NB4 (cell line): ENCODE measurements at places on chromosomes 12 and 14.

- DNase-seq: no peak
Observed at GRCh38 chr12:78121969-78122610, 291.4 kb downstream of the NAV3 start.

DNA sequence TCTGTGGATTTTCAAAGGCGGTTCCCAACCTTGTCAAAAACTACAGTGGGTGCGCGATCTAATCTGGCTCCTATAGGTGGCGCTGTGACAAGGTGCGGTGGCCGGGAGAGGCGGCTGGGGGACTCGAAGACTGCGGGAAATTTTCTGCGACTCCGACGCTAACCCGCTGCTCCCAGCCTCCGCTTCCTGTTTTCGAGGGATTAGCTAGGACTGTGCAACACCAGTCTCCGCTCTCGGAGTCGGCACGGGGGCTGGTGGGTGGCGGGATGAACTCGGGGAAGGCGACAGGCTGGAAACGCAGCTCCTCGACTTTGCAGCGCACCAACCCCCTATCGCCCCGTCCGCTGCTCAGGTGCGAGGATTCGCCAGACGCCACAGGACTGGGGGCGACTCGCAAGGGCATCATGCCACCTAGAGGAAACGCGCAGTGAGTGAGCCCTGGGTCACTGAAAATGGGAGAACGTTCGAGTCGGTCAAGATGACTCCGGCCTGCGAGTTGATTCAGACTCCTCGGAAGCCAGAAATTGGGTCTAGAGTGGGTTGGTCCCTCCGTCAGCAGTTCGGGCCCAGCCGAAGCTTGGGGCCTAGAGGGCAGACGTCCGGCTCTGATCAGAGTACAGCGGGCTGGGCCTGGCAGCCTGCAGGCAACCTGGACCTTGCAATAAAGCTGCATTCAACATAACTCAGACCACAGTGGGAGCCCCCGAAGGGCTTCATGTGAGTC, 5.5 kb upstream of the PAX9 start:
- DNase-seq: peak; percentile 44

DNA sequence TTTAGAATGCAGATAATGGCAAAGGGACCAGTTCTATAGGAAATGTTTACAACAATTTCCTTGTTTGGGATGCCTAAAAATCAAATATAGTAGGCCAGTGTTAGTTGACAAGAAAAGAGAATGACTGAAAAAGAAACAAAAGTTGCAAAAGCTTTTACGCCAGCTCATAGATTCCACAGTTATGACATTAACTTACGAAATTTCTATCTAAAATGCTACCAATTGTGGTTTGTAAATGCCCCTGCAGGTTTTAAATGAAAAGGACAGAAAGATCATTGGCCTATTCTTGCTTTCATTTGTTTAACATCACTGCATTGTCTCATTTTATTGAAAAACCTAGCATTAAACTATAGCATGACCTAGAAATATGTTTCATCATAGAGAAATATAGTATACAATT, 345.8 kb downstream of the CCDC91 start:
- peak; percentile 74 for DNase-seq

DNA sequence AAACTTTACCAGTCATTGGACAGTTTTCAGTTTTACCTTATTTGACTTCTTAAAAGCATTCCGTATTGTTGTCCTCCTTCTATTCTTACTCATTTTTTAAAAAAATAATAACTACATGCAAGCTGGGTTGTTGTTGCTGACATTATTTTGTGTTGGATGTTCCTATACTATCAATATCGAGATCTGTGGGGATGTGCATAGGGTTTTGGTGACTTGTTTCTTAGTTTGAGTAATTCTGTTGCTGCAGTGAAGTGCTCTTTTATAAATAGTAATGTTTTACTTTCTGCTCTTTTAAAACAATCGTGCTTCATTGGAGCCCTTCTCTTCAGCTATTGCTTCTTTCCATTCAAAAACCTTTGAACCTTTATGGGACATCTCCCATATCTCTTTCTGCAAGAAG, 79.4 kb downstream of the METTL25 start:
- DNase-seq: no peak

- peak; percentile 41 for DNase-seq
Observed at GRCh38 chr12:117875744-117876435, 92.9 kb downstream of the KSR2 start.

GRCh38 chr14:56159066-56159465, 40.9 kb downstream of the PELI2 start:
- DNase-seq: no peak

- DNase-seq: no peak
Observed at GRCh38 chr12:2003676-2004112, 563 bp downstream of the DCP1B start.

GRCh38 chr12:6768990-6769389, 2.8 kb downstream of the PTMS start:
- no peak for DNase-seq

GRCh38 chr12:20097626-20098025, 270.7 kb upstream of the PDE3A start:
- no peak for DNase-seq

DNA sequence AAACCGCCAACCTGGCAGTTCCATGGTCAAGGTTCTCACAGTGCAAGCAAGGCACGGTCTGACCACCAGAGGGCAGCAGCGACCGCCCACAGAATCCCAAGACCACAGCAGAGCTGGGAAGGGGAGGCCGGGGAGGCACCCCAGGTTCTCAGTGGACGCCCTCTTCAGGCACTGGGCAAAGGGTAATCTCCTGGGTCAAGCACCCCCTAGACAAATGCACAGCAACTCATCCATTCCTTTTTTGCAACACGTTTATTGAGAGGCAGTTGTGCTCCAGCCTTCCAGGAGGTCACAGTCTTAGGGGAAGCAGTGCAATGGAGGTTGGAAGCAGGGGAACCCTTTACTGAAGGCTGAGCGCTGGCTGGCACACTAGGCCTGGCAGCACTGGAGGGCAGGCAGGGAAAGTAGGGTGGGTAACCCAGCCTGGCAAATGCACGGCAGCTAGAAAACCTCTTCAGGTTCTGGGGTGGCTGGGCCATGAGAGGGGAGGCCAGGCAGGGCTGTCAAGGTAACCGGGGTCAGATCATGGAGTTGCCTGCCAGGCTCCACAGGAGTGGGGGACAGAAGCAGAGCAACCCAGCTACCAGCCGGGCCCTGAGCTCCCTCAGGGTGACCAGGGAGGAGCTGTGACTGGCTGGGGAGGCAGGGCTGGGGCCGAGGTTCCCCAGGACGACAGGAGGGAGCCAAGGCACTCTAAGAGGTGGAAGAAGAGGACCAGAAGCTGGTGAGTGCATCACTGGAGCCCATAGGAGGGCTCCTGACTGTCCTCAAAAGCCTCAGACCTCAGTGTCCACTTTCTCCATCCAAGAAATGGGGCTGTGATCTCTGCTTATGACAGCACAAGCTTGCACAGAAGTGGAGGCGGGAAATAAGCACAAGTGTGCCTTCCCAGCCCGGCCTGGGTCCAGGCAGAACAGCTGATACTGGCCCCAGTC, 1.8 kb upstream of the RHOF start:
- peak; percentile 95 for DNase-seq

DNA sequence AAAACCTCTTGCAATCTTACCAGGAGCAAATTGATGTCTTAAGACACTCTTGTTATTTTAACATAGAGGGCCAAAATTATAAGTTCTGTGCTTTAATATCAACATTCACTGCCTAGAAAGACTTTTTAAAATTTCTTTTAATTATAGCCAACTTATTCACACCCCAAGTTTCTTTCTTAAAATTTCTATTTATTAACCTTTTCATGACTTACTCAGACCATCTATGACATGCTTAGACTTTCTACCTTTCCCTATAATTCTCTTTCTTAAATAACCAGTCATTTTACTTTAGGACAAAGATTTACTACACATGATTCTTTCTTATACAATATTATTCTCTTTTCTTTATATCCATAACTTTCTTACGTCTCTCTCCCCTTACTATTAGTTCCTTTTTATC, 220.4 kb downstream of the NUBPL start:
- DNase-seq: peak; percentile 8

- no peak for DNase-seq
Observed at GRCh38 chr12:105480162-105480561, 149.7 kb downstream of the C12orf75 start.

DNA sequence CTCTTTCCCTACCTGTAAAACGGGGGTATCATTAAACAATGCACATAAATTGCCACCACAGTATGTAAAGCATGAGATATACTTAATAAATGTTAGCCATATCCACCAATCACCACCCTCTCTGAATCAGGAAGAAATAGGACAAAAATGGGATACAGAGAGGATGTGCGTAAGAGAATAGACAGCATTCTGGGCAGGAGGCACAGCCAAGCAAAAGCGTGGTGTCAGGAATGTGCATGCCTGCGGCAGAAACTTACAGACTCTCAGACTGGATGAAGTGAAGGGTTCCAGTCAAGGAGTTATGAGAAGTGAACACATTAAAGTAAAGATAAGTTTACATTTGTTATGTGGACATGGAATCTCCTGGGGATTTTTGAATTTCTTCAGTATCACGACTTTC, 121.7 kb upstream of the MDM1 start:
- no peak for DNase-seq

DNA sequence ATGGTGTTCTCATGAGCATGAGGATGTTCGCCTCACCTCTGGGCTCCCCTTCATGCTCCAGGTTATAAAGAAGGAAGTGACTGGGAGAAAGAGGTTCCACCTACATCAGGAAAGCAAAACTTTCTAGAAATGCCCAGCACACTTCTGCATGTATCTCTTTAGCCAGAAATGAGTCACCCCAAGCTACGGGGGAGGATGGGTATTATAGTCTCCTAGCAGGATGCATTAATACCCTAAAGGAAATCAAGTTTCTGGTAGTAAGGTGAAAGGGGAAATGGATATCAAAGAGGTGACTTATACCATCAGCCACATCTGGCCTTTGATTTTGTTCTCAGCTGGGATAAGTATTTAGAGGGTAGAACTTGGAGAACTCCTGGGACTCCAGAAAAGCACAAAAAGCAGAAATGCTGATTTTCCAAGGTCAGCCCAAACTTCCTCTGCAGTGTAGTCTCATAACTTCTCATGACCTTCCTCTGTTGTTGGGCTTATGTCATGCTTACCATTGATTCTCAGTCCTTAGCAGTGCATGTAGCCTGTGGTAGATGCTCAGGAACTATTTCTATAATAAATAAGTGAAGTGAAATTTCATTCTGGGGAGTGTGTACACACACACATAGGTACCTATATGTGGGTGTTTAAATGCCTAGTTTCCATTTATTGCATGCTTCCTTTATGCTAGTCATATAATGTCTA, 209.4 kb upstream of the CRY1 start:
- no peak for DNase-seq

- no peak for DNase-seq
Observed at GRCh38 chr12:79569679-79570078, 121.1 kb downstream of the PAWR start.

- no peak for DNase-seq
Observed at GRCh38 chr12:104615048-104615561, 158.4 kb downstream of the CHST11 start.

GRCh38 chr14:75452900-75453816, 25.3 kb downstream of the JDP2 start:
- DNase-seq: peak; percentile 86

DNA sequence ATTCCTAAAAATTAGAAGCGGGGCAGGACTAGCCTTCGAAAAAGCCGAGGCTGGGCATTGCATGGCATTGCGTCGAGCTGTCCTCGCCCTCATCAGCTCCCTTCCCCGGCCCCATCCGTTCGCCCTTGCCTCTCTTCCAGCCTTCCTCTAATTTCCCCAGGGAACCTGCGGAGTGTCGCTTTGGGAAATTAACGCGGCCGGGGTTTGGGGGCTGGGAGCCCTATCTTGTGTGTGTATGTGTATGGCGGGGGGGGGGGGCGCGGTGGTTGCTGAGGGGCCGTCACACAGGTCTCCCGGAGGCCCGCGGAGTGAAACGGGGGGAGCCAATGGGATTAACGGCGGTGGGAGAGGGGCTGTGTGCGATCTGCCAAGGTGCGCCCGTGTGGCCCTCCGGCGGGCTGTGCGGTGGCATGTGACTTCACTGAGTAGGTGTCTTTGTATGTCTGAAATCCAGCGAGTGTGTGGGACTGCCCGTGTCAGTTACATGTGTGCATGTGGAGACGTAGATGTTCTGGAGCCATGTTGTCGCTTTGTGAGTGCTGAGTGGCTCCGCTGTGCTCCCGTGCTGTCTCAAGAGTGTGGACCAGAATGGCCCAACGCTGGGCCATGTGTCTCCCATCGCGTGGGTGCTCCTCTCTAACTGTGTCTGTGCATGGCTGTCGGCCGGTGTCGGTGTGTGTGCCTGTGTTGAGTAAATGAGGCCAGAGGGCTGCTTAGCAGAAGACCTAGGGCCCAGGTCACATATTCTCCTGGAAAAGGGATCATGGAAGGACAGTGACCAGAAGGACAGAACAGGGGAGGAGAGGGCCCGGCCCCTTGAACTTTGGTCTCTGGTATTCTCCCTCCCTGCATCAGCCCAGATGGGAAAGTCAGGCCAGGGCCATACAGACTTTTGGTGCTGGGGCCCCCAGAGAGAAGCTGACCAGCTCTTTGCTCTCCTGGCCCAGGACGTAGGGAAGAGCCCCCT, 1.5 kb downstream of the PTMS start:
- DNase-seq: no peak

DNA sequence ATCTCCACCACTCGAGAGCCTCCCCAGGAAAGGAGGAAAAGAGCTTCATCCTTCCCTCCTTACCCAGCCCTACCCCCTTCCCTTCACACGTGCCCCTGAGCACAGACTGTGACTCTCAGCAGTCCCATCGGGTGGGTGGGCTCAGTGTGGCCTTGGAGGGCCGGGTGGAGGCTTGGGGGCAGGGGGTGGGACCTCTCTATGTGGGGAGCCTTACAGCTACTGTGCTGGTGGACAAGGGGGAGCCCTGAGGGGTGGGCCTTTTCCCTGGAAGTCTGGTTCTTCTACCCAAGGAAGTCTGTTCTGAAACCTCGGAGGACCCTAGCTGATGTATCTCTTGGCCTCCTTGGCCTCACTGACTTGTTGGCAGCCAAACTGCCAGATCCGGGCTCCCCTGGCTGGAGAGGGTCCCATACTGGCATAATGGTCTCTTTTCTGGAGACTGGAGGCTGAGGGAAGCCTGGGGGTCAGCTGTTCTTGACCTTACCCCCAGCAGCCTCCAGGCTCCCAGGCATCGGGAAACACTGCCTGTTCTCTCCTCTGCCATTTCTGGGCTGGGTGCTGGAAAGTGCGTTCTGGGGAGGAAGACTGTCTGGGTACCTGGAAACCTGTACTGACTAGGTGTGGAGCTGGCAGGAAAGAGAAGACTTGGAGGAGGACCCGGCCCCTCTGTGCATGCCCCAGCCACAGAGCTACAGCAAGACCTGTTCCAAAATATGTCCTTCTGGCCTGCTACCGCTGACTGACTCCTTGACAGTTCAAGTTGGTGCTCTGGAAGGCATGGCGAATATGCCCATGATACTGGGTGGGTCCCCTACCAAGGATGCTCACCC, 7.6 kb downstream of the VASH1 start:
- no peak for DNase-seq

GRCh38 chr12:38152816-38153736, 163.5 kb upstream of the ALG10B start:
- no peak for DNase-seq
